ENCODE measurements at places on chromosomes 13 and 19.

GRCh38 chr19:19528721-19529490 is at the start of gene YJEFN3:
Gene YJEFN3, plus strand, starts transcription at chr19:19528911. Its CDS starts 22 bp downstream, at chr19:19528933.
- no peak within 1 kb of the TSS for H3K4me3 ChIP-seq
- H3K27ac ChIP-seq = no peak within 1 kb of the TSS
- peaks cover 39% of the 10 kb centered on the region for H3K36me3 ChIP-seq

DNA sequence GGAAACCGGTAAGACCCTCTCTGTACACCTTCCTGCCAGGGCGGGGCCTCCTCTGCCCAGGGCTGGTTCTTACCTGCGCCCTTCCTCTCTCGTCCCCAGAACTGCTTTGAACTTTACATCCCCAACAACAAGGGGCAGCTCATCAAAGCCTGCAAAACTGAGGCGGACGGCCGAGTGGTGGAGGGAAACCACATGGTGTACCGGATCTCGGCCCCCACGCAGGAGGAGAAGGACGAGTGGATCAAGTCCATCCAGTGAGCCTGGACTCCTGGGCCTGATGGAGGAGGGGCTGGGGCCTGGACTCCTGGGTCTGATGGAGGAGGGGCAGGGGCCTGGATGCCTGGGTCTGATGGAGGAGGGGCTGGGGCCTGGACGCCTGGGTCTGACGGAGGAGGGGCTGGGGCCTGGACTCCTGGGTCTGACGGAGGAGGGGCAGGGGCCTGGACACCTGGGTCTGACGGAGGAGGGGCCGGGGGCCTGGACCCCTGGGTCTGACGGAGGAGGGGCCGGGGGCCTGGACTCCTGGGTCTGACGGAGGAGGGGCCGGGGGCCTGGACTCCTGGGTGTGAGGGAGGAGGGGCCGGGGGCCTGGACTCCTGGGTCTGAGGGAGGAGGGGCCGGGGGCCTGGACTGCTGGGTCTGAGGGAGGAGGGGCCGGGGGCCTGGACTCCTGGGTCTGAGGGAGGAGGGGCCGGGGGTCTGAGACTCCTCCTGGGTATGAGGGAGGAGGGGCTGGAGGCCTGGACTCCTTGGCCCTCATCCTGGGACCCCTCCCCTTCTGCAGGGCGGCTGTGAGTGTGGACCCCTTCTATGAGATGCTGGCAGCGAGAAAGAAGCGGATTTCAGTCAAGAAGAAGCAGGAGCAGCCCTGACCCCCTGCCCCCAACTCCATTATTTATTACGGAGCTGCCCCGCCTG is 9.4 kb downstream of the CYTH2 start:
- H3K27ac ChIP-seq = no peak overlapping the region
- H3K36me3 ChIP-seq = peaks cover 75% of the 10 kb centered on the region
- H3K4me3 ChIP-seq = no peak overlapping the region
- H3K4me1 ChIP-seq = no peaks in the 10 kb centered on the region
- no peaks in the 10 kb centered on the region for H3K27me3 ChIP-seq
- no peak for DNase-seq

GRCh38 chr13:40167327-40167726 is 499.1 kb downstream of the FOXO1 start:
- no peak for DNase-seq
- no peaks in the 10 kb centered on the region for H3K27me3 ChIP-seq
- H3K36me3 ChIP-seq = no peaks in the 10 kb centered on the region
- peaks cover 28% of the 10 kb centered on the region for H3K4me1 ChIP-seq

DNA sequence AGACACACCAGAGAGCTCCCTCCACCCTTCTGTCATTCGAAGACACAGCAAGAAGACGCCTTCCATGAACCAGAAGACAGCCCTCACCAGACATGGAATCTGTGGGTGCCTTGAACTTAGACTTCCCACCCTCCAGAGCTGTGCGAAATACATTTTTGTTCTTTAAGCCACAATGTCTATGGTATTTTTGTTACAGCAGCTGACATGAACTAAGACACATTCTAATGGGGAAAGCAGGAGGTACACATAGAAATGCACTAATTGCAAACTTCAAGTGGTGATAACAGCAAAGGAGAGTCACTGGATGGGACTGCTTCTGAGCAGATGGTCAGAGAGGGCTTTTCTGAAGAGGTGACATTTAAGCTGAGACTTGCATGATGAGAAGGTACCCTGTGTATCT is 16.2 kb downstream of the OR7C2 start:
- no peaks in the 10 kb centered on the region for H3K27me3 ChIP-seq
- H3K27ac ChIP-seq = no peak overlapping the region
- no peaks in the 10 kb centered on the region for H3K4me1 ChIP-seq
- H3K36me3 ChIP-seq = no peaks in the 10 kb centered on the region
- no peak for DNase-seq

- H3K27ac ChIP-seq = no peak overlapping the region
- no peaks in the 10 kb centered on the region for H3K27me3 ChIP-seq
- H3K4me1 ChIP-seq = peaks cover 36% of the 10 kb centered on the region
Observed at GRCh38 chr13:42815681-42816080, 34.3 kb downstream of the FAM216B start.

DNA sequence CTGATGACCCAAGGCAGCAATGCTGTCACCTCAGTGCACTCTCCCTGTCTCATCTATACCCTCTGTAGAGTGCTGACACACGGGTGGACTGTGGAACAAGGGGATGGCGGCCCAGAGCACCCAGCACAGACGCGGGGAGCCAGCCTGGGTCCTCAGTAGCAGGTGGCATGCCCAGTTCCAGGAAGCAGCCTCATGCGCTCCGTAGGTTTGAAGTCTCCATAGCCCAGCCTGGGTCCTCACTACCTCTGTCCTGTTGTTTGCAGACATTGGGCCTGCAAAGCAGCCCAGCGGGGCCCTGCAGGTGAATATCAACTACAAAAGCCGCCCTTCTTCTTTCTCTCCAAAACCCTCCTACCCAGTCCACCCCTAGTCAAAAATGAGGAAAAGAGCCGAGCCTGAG is 5.0 kb upstream of the SLC7A9 start:
- no peaks in the 10 kb centered on the region for H3K36me3 ChIP-seq
- H3K27ac ChIP-seq = no peak overlapping the region
- H3K27me3 ChIP-seq = peaks cover 2% of the 10 kb centered on the region
- H3K4me1 ChIP-seq = no peaks in the 10 kb centered on the region
- no peak overlapping the region for H3K4me3 ChIP-seq
- no peak for DNase-seq

DNA sequence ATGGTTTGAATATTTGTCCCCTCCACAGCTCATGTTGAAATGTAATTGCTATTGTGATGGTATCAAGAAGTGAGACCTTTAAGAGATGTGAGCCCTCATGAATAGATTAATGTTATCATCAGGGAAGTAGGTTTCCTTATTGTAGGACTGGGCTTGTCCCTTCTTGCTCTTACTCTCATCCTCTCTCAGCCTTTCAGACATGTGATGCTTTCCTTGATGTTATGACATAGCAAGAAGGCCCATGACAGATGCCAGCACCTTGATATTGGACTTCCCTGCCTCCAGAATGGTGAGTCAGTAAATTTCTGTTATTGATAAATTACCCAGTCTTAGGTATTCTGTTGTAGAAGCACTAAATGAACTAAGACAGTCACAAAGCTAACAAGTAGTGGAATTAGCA is 5.7 kb upstream of the ZMYM2 start:
- no peak overlapping the region for H3K4me3 ChIP-seq
- H3K27ac ChIP-seq = no peak overlapping the region
- H3K36me3 ChIP-seq = no peaks in the 10 kb centered on the region
- H3K27me3 ChIP-seq = no peaks in the 10 kb centered on the region
- DNase-seq = no peak

DNA sequence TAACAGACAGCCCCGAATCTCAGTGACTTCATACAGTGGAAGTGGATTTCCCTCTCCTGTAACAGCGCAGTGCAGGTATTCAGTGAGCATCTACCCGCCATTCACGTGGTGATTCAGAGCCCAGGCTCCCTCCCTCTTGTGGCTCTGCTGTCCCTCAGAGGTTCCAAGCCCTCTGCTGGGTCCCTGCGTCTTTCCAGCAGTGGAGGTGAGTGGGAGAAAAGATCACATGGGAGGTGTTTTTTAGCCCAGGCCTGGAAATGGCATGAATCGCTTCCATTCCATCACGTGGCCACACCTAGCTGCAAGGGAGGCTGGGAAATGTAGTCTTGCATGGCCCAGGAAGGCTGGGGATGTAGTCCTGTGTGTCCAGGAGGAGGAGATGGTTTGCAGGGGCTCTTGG is 61.4 kb downstream of the DPF1 start:
- peaks cover 51% of the 10 kb centered on the region for H3K36me3 ChIP-seq
- H3K4me1 ChIP-seq = no peaks in the 10 kb centered on the region
- H3K27ac ChIP-seq = no peak overlapping the region
- no peak overlapping the region for H3K4me3 ChIP-seq
- no peak for DNase-seq

DNA sequence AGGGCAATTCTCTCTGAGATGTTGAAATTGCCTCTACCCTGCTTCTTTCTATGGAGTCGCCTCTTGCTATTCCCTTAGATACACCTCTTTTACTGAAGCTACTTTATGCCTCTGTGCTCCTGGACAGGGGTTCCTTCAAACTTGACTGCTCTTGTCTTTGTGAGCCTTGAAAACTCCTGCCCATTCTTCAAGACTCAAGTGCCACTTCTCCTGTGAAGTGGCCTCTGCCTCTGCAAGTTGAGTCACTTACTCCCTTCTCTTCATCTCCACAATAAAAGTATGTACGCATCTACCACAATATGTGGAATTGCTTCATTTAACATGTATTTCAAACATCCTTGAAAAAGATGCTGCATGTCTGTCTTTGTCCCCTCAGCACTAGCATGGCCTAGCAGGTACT is 66.0 kb upstream of the TPP2 start:
- H3K27me3 ChIP-seq = no peaks in the 10 kb centered on the region
- H3K4me3 ChIP-seq = no peak overlapping the region
- DNase-seq = no peak
- no peak overlapping the region for H3K27ac ChIP-seq

GRCh38 chr13:32047088-32047487 is 15.5 kb downstream of the FRY start:
- no peak overlapping the region for H3K27ac ChIP-seq
- H3K4me1 ChIP-seq = peaks cover 14% of the 10 kb centered on the region
- H3K36me3 ChIP-seq = no peaks in the 10 kb centered on the region
- no peak overlapping the region for H3K4me3 ChIP-seq
- H3K27me3 ChIP-seq = no peaks in the 10 kb centered on the region

GRCh38 chr19:11096210-11096841 is 7.1 kb downstream of the LDLR start:
- H3K36me3 ChIP-seq = peaks cover 83% of the 10 kb centered on the region
- DNase-seq = no peak
- H3K4me3 ChIP-seq = no peak overlapping the region
- H3K4me1 ChIP-seq = peaks cover 47% of the 10 kb centered on the region
- H3K27me3 ChIP-seq = no peaks in the 10 kb centered on the region

GRCh38 chr13:26707122-26708006 is 53.2 kb downstream of the GPR12 start:
- no peak for DNase-seq
- H3K4me1 ChIP-seq = no peaks in the 10 kb centered on the region
- H3K4me3 ChIP-seq = no peak overlapping the region
- H3K27me3 ChIP-seq = peaks cover 4% of the 10 kb centered on the region

DNA sequence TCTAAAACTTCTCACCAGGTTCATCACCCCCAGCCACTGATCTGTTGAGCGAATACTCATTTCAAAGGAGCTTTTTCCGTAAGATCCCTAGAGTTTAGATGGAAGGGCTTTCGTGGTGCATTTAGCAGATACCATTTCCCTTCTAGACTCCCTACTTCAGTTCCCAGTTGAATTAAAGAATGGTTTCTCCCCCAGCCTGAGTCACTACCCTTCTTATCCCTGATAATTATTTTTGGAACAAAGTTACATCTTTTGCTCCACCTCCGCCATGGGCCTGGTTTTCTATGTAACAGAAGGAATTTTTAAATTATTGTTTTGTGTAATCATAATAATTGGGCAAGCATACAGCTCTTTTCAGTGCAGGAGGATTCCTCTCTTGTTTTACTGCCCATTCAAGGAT is 22.0 kb downstream of the USPL1 start:
- no peak for DNase-seq
- H3K27ac ChIP-seq = no peak overlapping the region
- no peaks in the 10 kb centered on the region for H3K27me3 ChIP-seq
- H3K4me3 ChIP-seq = no peak overlapping the region

All from SJSA1 (cell line).